ENCODE measurements at places on chromosomes 13 and 19.

- DNase-seq: no peak
These were observed 181.9 kb upstream of the EDNRB start for GRCh38 chr13:78100486-78100885.

DNA sequence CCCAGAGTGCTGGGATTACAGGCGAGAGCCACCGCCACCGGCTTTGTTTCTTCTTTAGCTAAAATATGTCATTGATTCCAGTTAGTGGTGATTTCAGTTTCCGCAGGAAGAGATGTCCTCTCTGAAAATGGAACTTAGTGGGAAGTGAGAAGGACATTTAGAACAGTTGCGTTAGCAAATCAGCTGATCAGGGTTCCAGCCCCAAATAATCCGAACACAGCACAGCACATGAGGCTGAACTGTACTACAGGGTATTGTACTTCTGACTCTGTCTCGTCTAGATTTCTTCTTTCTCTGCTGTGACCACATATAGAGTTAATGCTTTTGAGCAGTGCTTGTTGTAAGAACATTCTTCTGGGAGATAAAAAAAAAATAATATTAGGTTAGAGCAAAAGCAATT is 314.4 kb downstream of the MYO16 start:
- DNase-seq: no peak

DNA sequence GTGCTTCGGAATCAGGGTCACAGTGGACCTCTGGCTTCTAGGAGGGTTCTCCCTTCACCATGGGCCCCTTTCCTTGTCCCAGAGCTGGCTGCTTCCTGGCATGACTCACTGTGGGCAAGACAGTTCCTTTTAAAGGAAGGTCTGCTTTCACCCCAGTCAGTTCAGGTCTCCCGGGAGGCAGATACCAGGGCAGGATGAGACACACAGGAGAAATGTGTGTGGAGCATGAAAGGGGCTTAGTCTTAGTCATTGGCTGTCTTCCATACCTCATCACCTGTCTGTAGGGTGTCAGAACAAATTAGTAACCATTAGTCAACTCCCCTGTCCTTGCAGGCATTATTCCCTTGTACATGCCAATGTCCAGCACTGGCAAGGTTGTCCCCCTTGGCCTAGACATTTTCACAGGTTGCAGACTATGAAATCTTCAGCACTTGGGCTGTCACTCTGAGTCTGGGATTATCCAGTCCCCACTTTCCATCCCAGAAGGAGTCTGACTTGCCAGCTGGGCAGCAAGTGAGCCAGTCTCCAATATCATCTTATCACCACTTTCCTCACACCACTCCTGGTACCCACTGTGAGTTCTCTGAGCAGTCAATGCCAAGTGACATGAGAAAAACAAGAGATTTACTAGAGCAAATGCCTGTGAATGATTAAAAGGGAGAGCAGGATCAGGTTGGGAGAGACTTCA is 76.8 kb upstream of the MEDAG start:
- no peak for DNase-seq

- no peak for DNase-seq
These were observed 43.8 kb downstream of the DCT start for GRCh38 chr13:94435604-94436226.

- DNase-seq: no peak
These were observed 15.4 kb downstream of the FCHO1 start for GRCh38 chr19:17766543-17767131.

DNA sequence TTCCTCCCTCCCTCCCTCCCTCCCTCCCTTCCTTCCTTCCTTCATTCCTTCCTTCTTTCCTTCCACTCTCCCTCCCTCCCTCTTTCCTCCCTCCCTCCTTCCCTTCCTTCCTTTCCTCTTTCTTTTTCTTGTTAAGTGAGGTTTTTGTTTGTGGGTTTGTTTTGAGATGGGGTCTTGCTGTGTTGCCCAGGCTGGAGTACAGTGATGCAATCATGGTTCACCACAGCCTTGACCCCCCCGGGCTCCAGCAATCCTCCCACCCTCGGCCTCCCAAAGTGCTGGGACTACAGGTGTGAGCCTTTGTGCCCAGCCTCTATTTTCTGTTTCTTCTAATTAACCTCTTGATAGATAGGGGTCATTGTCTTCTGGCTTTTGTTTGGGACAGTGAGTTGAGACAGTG is 19.4 kb downstream of the ELAVL3 start:
- no peak for DNase-seq

DNA sequence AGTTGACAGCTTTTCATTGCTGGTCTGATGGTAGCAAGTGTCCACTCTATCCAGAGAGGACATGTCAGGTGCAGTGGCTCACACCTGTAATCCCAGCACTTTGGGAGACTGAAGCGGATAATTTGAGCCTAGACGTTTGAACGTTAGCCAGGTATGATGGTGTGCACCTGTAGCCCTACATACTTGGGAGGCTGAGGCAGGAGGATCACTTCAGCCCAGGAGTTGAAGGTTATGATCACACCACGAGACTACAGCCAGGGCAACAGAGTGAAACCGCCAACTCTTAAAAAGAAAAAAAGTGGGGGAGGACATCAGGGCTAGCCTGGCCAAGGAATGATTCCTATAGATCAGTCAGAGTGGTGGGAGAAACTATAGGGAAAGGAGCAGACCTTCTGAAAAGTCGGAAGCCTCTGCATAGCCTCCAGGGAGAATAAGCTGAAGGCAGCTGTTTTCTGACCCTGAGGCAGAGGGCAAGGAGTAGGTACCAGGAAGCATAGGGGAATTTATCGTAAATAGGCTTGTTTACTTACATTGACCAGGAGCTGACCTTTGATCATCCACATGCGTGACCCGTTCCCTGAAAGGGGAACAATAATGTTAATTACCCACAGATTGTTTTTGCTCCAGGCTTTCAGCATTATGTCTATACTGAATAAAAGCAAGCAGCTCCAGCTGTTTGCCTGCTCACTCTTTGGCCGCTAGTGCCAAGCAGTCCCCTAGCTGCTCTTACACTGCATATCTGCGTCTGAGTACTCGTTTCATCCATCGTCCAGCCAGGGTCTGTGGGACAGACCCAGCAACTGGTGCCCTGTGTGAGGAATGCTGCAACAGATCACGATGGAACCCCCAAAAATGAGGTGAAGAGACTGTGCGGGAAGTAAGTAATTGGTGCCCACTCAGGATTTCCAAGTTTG is 161.6 kb downstream of the RNF17 start:
- DNase-seq: no peak

GRCh38 chr19:24166055-24166454 is 79.1 kb downstream of the ZNF254 start:
- no peak for DNase-seq

GRCh38 chr13:83085186-83085900 is 796.9 kb downstream of the SLITRK1 start:
- no peak for DNase-seq

GRCh38 chr19:32373585-32374295 is 28.3 kb downstream of the ZNF507 start:
- no peak for DNase-seq

GRCh38 chr19:38204728-38205127 is 19.3 kb downstream of the DPF1 start:
- DNase-seq: no peak

DNA sequence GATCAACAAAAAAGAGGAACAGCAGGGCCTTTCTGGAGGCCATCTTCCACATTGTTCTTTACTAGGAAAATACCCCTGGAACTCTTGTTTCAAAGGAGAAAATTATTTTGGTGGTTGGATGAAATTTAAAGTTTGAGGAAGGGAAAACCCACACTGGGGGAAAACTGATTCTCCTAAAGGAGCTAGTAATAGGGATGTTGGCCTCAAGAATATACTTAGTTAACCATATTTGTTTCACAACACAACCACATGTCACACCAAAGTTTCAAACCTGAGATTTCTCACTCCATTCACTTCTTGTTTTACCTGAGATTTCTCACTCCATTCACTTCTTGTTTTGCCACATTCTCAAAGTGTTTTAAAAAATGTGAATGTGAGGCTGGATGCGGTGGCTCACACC is 2.8 kb upstream of the EPSTI1 start:
- no peak for DNase-seq

GRCh38 chr19:47540748-47541147 is 25.9 kb upstream of the NAPA start:
- no peak for DNase-seq

- DNase-seq: peak; percentile 36
These were observed 1.7 kb downstream of the MYO1F start for GRCh38 chr19:8575467-8575997.

DNA sequence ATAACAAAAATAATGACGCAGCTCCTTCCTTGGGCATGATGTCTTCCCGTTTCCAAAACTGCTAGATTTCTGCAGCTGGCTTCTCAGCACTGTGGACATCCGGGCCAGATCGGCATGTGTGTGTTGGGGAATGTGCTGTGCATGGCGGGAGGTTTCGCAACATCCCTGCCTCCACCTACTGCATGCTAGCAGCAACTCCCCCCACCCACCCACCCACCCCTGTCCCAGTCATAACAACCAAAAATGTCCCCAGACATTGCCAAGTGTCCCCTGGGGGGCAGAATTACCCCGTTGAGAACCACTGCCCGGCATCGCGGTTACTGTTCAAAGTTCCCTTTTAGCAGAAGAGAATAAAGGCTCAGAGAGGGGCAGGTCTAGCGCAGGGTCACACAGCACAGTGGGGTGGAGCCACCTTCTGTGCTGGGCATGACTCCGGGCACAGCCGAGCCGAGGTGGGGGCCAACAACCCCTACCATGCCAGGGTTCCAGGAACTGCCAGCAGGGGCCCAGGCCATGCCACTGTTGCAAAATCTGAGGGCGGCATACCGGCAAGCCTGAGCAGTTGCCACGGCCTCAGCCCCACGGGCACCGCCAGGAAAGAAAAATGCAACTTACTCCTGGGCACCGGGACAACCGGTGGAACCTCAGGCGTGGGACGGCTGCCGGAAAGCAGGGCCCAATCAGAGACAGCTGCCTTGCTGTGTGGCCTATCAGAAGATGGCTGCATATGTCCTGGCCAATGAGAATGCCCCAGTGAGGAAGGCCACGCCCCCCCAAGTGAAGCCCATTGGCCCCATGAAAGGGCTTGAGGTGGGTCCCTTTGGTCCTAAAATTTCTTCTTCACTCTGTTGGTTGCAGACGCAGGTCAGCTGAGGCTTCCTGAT is 22.5 kb upstream of the NFIC start:
- DNase-seq: peak; percentile 54

- no peak for DNase-seq
These were observed 86.1 kb upstream of the TM9SF2 start for GRCh38 chr13:99415014-99415650.

GRCh38 chr13:94254737-94255136 is 224.7 kb downstream of the DCT start:
- DNase-seq: no peak

DNA sequence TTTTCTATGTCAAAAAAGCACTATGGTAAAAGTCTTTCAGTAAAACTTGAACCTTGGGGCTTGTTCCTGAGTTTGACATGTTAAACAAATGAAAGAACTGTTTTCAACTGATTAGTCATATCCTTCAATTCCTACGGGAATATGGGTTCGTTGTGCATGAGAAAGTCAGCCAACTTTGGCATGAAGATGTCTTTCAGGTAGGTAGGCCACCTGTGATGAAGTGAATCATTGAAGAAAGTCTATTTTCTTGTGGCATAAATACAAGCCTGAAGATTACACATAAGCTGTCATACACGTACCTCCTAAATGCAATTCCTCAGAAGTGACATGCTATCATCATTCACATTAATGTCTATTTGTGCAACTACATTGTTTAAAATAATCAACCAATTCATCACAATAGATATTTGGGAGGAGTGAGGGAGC is 513.0 kb downstream of the IRS2 start:
- DNase-seq: no peak

Data from stimulated activated CD4-positive, alpha-beta T cell treated with anti-CD3 and anti-CD28 coated beads, Interleukin-1b, Interleukin-23, amount 100 ng/mL, for 48 hours (primary cell).